T-helper 9 cell (primary cell): ENCODE measurements at places on chromosomes 1 and 21.
A peak's percentile ranks its signal among the peaks of the same experiment; 100 is the strongest.

DNA sequence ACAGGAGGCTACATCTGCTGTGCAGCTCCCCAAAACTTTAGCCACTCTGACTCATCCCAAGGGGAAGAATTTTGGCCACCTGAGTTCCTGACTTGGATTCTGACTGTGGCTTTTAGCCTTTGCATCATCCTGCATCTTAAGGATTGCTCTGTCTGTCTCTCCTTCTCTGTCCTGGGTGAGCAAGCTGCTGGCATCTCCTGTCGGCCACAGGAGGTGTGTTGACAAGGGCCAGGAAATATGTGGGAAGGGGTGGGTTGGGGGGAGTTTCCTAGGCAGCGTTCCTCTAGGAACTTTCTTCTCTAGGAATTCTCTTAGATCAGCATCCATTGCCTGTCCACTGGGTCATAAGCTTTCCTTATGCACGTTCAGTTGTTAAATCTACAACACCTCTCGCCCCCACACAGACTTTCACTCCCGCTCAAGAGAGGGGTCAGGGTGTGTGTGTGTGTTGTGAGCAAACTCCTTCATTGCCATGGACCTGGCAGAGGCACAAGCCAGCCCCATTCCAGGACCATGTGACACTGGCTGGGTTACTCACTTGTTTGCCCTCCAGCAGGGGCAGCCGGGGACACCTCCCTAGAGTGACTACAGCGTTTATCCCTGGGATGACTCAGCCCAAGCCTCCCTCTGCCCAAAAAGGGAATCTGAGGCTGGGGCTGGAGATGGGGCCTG, 145.0 kb upstream of the DUSP10 start:
- no peak for DNase-seq

GRCh38 chr1:186653312-186653711, 26.9 kb downstream of the PTGS2 start:
- no peak for DNase-seq

DNA sequence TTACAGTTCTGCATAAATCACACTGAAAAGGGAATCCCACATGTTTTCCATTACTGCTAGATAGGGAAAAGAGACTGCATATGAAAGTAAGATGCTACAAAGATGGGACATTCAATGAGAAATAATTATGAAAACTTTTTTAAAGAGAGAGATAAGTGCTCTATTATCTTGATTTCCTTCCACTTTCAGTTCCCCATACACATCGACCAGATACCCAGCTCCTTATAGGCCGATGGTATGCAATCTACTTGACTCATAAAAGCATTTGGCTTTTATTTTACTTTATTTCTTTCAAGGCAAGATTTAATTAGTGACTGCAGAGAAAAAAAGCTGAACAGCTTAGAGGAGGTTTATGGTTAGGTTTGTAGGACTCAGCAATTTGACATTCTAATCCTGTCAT, 13.1 kb downstream of the BRINP2 start:
- DNase-seq = no peak

DNA sequence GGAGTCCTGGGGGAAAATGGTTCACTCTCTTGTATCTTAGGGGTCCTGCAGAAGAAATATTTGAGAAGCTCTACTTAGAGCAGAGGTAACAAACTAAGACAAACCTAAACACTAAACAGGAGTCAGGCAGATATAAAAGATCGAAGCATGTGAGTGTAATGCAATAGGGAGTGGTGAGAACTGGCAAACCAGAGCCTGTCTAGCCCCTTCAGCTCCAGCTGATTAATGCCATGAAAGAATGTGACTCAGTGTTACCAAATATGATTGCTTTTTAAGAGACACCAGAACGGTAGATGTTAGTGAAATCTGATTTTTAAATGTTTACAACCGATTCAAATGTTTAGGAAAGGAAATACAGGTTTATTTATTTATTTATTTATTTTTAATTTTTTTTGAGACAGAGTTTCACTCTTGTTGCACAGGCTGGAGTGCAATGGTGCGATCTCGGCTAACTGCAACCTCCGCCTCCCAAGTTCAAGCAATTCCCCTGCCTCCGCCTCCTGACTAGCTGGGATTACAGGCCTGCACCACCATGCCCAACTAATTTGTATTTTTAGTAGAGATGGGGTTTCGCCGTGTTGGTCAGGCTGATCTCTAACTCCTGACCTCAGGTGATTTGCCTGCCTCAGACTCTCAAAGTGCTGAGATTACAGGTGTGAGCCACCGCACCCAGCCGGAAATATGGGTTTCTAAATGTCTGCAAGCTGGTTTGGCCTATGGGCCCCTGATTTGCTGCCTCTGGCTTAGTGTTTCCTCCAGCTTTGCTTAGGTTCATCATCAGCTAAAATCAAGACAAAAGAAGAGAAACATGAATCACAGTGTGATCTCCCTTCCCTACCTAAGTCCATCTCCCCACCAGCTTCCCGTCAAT, 12.2 kb downstream of the TXNIP start:
- peak; percentile 43 for DNase-seq

DNA sequence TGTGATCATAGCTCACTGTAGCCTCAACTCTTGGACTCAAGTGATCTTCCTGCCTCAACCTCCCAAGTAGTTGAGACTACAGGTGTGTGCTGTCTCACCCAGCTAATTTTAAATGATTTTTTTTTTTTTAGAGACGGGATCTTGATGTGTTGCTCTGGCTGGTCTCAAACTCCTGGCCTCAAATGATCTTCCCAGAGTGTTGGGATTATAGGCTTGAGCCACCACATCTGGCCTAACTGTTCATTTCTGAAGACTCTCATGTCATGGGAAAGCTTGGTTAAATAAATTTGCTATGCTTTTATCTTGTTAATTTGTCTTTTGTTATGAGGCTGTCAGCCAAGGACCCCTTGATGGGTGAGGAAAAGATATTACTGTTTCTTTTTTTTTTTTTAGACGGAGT, 134.0 kb downstream of the MIS18A start:
- DNase-seq = no peak

GRCh38 chr1:223421025-223421424, 27.8 kb downstream of the CCDC185 start:
- DNase-seq = no peak

GRCh38 chr1:192382758-192383157, 66.0 kb downstream of the RGS21 start:
- no peak for DNase-seq

DNA sequence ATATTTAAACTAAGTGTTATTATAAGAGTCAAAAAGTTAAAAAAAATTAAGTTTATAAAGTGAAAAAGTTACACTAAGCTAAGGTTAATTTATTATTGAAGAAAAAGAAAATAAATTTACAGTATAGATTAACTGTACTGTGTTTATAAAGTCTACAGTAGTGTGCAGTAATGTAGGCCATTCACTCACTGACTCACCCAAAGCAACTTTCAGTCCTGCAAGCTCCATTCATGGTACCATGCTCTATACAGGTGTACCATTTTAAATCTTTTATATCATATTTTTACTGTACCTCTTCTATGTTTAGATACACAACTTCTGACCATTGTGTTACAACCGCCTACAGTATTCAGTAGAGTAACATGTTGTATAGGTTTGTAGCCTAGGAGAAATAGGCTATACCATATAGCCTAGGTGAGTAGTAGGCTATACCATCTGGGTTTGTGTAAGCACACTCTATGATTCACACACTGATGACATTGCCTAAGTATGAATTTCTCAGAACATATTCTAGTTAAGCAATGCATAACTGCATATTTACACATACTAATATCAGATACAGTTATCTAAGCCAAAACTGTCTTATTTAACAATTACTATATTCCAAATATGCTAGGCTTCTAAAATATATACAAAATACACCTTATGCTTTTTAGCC, 80.6 kb upstream of the GFI1 start:
- DNase-seq = no peak

DNA sequence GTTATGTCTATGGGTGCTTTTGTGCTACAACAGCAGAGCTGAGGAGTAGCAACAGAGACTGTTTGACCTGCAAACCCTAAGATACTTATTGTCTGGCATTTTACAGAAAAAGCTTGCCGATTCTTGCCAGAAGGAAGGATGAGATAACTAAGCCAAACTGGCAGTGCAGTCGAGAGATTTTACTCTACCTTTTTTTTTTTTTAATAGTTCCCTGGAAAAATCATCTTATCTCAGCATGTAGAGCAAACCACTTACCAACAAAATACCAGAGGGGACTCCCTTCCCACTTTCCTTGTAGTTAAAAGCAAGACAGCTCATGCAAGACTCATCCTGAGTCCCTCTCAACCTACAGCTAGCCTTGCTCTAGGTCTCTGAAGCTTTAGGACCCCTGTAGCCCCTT, 132.9 kb downstream of the SYT2 start:
- no peak for DNase-seq

DNA sequence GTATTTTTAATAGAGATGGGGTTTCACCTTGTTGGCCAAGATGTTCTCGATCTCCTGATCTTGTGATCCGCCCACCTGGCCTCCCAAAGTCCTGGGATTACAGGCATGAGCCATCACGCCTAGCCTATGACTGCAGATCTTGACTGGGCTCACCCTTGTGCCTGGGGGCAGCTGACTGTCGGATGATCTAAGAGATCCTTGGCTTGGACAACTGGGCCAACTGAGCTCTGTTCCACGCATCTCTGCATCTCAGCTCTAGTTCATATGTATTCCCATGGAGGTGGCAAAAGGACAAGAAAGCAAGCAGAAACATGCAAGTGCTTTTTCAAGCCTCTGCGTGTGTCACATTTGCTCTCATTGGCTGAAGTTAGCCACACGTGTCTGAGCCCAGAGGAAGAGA, 75.8 kb upstream of the SELENON start:
- DNase-seq = no peak
